ENCODE measurements at places on chromosomes 7 and 10. TPM values are rescaled to one million over a fixed set of nuclear protein-coding genes. Genes with fewer than 3 reads are reported as not detected.

Gene ANKRD1
- not detected for total RNA-seq

Gene WDR86
- 0.85 TPM for total RNA-seq

Gene SMIM30
- 24.8 TPM for total RNA-seq

Gene ALOX5
- 8.3 TPM for total RNA-seq

Gene CSGALNACT2
- 4.7 TPM for total RNA-seq

Gene CLDN4
- 1,246 TPM for total RNA-seq

Gene TMEM139
- 54.1 TPM for total RNA-seq

Gene IFIT1B
- total RNA-seq: not detected

Gene SFRP5
- 1.2 TPM for total RNA-seq

Gene PNLIPRP2
- 10.7 TPM for total RNA-seq

Gene ZNF425
- 1.9 TPM for total RNA-seq

Gene NUTM2A
- 1.6 TPM for total RNA-seq

Gene FAM20C
- 11.3 TPM for total RNA-seq

Measured in left colon (tissue), 2 donors.